ENCODE measurements at places on chromosomes 12 and 14.

GRCh38 chr14:88476214-88476774 lies 78.5 kb downstream of the PTPN21 start:
- no peak for DNase-seq

DNA sequence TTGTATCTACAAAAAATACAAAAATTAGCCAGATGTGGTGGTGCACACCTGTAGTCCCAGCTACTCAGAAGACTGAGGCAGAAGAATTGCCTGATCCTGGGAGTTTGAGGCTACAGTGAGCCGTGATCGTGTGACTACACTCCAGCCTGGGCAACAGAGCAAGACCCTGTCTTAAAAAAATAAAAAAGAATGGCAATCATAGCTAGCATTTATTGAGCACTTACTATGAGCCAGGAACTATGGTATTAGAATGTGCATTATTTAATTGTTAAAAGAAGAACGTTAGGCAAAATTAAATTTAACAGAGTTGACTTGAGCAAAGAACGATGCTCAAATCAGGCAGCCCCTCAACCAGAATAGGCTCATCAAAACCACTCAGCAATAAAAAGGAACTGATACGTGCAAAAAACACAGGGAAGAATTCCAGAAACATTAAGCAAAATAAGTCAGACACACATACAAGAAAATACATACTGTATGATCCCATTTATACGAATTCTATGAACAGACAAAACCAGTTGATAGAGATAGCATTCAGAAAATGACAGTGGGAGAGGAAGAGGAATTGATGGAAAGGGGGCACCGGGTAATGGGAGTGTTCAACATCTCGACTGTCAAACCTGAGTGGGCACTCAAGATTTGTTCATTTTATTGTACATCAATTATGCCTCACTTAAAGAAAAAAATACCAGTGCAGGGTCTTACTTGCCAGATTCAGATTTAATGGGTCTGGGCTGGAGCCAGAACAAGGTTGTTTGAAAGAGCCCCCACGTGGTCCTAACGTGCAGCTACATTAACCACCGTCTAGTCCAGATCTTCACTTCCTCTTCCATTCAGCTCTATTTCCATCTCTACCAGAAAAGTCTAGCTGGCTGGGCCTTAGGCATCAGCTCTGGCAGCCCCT lies 8.0 kb downstream of the SCNN1A start:
- DNase-seq, result no peak

DNA sequence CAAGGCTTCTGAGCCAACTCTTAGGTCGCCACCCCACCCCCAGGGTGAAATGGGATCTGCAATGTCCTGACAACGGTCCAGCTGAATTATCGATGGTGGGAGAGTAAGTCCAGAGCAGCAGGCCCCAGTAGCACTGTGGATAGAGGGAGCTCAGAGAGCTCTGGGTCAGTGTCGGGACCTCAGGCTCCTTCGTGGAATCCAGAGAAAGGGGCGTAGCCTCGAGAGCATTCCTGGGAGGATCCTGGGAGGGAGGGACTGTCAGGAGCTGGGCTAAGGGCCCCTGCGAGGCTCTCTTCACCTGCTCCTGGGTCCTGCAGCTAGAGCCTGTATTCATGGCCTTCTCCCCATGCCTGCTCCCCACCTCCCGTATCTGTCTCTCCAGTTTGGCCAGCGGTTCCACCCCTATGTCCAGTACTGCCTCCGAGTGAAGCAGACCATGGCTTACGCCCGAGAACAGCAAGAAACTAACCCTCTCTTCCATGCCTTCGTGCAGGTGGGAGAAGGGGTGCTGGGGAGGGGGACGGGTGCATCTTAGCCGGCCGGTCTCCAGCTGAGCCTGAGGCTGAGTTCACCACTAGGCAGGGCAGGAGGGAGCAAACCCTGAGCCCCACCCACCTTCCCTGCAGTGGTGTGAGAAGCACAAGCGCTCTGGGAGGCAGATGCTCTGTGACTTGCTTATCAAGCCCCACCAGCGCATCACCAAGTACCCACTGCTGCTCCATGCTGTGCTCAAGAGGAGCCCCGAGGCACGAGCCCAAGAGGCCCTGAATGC lies 6.6 kb downstream of the PLEKHG6 start:
- peak; percentile 86 for DNase-seq

DNA sequence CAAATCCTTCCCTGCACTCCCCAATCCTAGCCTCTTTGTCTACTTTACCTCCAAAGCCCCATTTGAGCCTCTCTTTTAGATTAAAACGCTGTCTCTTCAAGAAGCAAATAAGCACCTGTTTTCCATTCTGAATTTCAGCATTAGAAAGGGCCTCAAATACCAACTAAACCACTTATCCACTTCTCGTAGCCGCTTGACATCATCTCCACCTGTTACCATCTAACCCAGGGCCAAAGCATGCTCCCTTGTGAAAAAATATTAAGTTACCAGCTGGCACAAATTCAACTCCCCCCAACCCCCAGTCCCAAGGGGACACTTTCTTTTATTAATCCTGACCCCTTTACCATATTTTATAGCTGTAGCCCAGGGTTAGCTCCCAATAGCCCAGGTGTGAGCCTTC lies 43.1 kb downstream of the GPHB5 start:
- no peak for DNase-seq

DNA sequence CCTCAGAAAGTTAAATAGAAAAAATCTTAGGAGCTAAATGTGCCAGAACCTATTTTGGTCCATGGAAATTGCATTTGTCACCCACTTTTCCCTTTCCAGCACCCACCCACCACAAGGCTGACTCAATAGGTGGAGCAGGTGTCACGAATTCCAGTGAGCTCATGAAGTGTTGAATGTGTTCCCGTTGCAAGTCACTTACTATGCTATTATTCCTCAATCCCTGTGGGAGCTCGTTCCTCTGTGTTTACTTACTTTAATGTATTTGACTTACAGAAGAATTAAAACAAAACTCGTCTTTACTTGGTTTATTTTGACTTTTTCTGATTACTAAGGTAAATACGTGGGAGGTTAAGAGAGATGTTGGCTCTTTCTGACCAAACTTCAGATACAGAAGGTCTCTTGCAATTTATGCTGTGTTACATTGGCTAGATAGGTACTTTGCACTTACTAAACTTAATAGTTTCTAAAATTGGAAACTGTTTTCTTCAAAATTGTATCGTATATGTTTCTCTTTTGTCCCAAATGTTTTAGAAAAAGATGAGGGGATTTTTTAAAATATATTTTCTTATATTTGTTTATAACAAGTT lies 269.4 kb upstream of the NOVA1 start:
- DNase-seq, result no peak

- DNase-seq, result peak; percentile 91
These were observed 1.6 kb downstream of the CTDSP2 start for GRCh38 chr12:57844709-57845477.

GRCh38 chr12:97912943-97913342 lies 450.3 kb downstream of the RMST start:
- no peak for DNase-seq

- no peak for DNase-seq
These were observed 165.5 kb upstream of the PLXNC1 start for GRCh38 chr12:93982771-93983315.

GRCh38 chr14:91841065-91841464 lies 26.3 kb downstream of the TC2N start:
- no peak for DNase-seq

- no peak for DNase-seq
These were observed 5.5 kb downstream of the DUSP6 start for GRCh38 chr12:89346741-89347324.

- no peak for DNase-seq
These were observed 441 bp downstream of the E2F7 start for GRCh38 chr12:77064896-77065360.

- DNase-seq, result no peak
These were observed 38.5 kb downstream of the PTGER2 start for GRCh38 chr14:52352569-52352968.

- DNase-seq, result peak; percentile 71
These were observed 72.5 kb downstream of the ITPK1 start for GRCh38 chr14:93042968-93043940.

GRCh38 chr12:123707466-123707865 lies 4.7 kb upstream of the ATP6V0A2 start:
- no peak for DNase-seq

DNA sequence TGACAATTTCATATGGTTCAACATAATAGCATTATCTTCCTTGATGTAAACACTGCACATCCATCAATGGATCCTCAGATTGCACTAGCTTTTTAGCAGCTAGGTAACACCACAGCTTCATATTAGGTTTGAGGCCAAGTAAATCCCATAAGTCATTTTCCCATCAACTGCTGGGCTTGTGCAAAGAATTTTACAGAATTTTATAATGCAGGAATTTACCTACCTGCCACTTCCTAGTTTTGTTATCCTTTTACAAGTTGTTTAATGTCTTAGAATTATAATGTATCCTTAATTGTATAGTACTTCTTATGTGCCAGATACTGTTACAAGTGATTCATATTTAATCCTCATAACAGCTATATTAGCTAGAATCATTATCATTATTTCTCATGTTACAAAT lies 36.4 kb downstream of the CPNE8 start:
- no peak for DNase-seq

DNA sequence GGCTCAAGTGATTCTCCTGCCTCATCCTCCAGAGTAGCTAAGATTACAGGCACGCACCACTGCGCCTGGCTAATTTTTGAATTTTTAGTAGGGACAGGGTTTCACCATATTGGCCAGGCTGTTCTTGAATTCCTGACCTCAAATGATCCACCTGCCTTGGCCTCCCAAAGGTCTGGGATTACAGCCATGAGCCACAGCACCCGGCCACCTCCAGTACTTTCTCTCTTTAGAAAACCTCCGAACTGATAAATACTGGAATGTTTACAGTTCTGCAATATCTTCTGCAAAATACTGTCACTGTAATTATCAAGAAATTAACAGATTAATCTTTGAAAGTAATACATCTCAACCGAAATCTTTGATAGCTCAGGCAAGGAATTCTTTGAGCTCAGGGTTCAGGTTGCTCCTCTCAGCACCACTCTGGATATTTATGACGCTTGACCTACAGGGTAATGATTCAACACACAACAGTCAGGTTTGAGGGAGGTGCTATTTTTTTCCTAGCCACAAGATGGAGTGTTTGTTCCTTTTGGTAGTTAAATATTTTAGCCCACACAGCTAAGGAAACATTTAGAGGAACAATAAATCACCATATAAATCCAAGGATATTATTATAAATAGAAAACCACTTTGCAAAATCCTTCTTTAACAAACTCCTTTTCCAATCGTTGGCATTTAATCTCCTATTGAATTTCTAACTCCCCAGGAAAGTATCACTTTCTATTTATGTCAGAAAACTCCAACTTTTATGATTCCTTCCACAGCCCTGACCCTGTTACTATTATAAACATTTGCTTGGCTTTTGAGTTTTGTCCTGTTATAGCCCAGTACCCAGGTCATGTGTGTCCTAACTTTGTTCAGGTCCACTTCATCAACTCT lies 48.6 kb upstream of the GTF2A1 start:
- no peak for DNase-seq

Data from islet precursor cell (in vitro differentiated cells).